Stimulated activated CD8-positive, alpha-beta memory T cell treated with anti-CD3 and anti-CD28 coated beads, Interleukin-4, amount 100 ng/mL, for 1 hour (primary cell): ENCODE measurements at places on chromosomes 3 and 15.

GRCh38 chr3:150107429-150108175 lies 136.9 kb upstream of the PFN2 start:
- no peak for DNase-seq

DNA sequence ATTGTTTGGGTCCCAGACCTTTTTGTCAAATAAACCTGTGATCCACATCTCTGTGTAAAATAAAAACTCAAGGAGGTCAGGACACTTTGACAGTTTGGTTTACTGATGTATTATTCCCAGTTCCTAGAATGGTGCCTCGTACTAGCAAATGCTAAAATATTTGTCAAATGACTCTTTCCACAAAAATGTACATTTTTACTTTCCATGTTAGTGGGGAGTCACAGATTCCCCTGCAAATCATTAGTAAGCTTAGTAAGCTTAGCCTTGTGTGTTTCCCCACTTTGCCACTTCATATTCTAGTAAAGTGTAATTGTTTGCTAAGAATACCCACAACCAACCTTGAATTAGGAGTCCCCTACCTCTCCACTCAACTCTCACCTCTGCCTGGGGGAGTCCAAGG lies 2.4 kb upstream of the MAGI1 start:
- no peak for DNase-seq

DNA sequence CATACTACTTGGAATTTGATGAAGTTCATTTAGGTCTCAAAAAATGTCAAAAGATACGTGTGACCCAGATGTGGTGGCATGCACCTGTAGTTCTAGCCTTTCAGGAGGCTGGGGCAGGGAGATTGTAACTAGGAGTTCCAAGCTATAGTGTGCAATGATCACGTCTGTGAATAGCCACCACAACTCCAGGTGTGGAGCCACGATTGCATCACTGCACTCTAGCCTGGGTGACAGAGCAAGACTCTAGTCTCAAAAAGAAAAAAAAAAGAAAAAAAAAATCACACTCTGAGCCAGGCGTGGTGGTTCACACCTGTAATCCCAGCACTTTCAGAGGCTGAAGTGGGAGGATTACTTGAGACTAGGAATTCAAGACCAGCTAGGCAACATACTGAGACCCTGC lies 14.2 kb downstream of the MAP4 start:
- DNase-seq, result no peak

- DNase-seq, result no peak
These were observed 16.4 kb downstream of the EFCC1 start for GRCh38 chr3:129017484-129017899.

DNA sequence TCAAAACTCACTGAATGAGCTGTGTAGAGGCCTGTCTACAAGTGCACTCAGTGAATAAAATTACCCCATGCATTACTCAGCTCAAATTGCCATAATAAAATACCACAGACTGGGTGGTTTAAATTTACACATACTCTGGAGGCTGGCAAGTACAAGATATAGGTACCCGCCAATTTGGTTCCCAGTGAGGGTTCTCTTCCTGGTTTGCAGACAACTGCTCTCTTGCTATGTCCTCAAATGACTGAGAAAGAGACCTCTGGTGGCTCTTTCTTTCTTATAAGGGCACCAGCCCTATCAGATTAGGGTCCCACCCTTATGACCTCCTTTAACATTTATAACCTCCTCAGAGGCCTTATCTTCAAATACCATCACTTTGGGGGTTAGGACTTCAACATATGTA lies 237.0 kb downstream of the CPNE4 start:
- DNase-seq, result no peak

DNA sequence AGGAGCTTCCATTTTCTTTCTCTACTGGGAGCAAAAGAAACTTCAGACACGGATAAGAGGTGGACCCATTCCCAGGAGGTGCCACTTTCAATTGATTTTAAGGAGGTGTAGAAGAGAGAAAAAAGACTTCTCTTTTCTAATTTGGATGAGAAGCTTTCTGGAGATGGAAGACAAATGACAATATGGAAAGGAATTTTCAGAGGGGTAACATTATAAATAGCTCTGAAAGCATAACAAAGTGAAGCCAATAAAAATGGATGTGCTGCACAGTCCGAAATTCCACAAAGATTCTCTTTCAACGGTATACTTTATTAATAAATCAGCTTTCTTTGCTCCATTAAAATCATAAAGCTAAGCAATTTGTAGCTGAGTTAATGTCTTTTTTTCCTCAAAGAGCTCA lies 607.2 kb upstream of the MDFIC2 start:
- no peak for DNase-seq

DNA sequence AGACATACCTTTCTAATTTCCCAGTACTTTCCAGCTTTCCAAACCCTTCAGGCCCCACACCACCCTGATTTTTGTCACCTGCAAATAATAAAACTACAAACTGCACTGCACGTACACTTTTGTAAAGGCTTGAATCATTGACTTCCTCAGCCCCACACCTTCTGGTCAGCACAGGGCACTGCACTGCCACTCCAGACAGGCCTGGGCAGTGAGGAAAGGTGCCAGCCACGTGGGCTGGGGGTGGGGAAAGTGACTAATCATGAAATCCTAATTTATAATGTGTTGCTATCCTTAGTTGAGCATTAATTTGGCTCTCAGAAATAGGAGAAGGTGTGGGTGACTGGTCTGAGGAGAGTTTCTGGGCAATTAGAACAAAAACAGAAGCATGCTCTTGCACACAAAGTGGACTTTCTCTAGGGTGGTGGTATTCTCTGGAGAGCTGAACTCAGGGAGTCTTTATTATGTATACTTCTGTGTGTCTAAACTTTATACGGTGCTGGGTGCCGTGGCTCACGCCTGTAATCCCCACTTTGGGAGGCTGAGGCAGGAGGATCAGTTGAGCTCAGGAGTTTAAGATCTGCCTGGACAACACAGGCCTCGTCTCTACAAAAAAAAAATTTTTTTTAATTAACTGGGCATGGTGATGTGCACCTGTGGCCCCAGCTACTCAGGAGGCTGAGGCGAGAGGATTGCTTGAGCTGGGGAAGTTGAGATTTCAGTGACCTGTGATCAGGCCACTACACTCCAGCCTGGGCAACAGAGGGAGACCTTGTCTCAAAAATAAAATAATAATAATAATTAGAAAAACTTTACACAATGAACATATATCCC lies 58.2 kb upstream of the FLNB start:
- DNase-seq, result no peak

DNA sequence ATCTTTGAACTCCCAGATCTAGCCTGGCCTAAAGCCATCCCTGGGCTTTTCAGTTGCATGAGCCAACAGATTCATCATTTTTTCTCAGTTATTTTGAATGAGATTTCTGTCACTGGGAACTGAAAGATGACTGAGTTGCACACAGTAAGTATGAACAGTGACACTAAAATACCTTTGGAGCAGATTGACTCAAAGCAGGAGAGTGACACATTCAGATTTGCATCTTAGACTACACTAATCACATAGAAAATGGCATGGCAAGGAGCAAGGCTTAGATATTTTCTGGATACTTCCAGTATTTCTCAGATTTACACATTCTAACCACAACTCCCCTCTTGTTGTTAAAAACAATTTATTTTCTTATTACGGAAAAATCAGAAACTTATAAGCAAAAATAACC lies 32.8 kb downstream of the SEC62 start:
- no peak for DNase-seq

GRCh38 chr3:38016410-38016809 lies 13.0 kb downstream of the PLCD1 start:
- DNase-seq, result no peak
